ENCODE measurements at places on chromosomes 2 and 18.

GRCh38 chr2:479031-479430, 191.1 kb upstream of the ALKAL2 start:
- no peak for DNase-seq

GRCh38 chr18:2967820-2968219, 45.1 kb downstream of the LPIN2 start:
- DNase-seq = no peak

- no peak for DNase-seq
These were observed 247.9 kb downstream of the CLIP4 start for GRCh38 chr2:29363111-29363510.

- DNase-seq = no peak
These were observed 37.8 kb downstream of the ARHGEF4 start for GRCh38 chr2:130874512-130874911.

DNA sequence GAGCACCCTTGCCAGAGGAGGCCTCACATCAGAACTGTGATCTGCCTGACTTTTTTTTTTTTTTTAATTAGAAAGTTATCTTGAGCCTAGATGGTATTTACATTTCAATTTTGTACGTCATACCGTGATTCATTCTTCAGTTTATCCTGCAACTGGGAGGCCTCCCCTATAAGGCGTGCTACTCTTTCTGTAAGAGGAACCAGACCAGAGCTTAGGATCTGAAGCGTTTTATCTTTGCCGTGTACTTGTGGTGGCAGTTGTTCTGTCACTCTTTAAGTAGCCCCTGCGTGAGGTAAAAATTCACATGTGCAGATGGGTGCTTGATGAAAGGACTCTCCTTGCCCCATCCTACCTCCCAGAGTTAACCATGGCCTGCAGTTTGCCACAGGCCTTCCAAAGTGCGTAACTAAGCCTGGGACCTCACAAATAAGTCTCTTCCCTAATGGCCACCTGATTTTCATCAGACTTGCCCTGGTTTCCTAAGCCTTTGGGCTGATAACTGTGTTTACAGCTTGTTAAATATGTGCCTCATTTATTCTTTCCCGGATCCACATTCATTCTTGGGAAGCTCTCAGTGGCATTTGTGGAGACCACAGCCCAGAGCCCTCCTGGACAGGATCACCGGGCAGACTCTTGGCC, 96.0 kb downstream of the MTCL1 start:
- no peak for DNase-seq

DNA sequence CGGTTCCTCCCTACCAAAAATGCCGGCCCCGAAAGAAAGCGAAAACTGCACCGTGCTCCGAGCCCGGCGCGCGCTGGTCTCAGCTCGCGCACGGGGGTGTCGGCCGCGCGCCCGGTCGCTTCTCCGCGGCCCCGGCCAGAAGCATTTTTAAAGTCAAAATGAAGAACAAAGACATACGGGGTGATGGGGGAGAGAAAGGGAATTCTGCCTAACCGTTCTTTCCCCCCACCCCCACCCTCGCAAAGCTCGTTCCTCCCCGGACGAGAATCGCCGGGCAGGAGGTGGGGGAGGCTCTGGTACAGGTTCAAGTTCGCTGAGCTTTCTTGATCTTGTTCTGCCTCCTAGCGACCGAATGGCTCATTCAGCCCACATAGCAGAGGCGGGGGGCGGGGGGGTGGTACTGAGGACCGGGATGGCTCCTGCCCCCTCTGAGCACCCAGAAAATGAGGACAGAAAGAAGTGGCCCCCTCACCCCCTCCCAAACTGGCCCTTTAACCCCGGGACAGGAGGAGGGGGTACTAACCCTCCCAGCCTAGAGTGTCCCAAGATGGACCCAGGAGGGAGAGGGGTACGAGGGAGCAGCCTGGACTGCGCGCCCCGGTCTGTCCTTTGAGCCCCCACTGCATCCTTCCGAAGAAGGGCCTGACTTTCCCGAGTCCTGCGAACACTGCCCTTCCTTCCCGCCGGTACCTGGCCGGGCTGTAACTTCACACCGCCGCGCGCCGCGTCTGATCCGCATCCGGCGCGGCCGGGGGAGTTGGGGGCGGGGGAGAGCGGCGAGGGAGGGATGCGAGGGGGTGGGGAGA, 3.1 kb downstream of the BCL11A start:
- peak; percentile 80 for DNase-seq

GRCh38 chr2:104538077-104538476, 315.8 kb upstream of the POU3F3 start:
- no peak for DNase-seq

GRCh38 chr2:217064234-217065011, 204.6 kb upstream of the TNP1 start:
- DNase-seq = no peak

GRCh38 chr2:128646691-128647090, 328.0 kb upstream of the HS6ST1 start:
- no peak for DNase-seq

DNA sequence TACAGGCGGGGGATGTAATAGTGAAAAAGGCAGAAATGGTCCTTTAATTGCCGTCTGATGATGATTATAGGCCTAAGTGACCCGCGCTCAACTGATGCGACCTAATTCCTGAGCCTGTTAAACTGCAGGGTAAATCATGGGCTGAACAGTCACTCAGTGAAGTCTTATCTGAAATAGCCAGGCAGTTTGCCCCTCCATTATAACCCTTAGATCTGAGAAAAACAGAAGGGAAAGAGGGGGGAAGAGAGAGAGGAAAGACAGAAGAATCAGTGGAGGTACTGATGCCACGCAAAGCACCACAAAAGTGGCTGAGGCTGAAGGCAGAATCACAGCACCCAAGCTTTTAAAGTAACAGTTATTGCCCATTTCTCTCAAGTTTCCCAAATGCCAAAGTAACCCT, 73.1 kb upstream of the DNMT3A start:
- DNase-seq = no peak

DNA sequence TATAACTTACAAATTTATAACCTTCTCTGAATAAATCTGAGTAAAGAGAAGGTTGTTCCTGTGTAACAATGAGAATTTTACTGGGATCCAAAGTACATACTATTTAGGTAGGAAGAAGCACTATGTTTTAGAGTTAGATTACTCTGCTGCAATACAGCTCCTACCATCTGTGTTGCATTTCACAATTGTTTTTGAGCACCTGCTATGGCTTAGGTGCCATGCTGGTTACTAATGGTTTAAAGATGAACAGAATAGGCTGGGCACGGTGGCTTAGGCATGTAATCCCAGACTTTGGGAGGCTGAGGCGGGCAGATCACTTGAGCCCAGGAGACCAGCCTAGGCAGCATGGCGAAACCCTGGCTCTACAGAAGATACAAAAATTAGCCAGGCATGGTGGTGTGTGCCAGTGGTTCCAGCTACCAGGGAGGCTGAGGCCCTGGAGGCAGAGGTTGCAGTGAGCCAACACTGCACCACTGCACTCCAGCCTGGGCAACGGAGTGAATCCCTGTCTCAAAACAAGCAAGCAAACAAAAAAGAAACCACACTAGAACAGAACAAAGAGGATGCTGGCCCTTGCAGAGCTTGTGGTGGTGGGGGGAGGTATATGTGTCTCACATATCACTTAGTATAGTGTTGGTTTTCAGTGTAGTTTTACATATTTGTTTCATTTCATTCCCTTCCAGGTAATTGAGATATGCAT, 56.7 kb downstream of the SPTBN1 start:
- no peak for DNase-seq

DNA sequence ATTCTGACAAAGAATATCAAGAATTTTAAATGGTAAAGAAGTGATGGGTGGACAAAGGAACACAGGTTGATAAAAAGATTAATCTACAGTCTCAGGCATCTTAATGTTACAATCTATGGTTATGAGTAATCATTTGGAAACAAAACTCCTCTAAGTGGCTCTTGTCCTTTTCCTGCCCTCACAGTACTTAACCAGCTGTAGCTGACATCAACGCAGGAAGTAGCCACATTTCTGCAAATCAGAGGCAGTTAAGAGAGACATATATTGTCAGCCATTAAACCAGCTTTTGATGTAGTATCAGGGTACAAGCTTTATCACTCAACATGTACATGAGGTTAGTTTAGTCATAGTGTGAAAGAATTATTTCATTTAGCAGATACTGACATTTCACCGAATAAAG, 244.6 kb downstream of the NR4A2 start:
- DNase-seq = no peak

DNA sequence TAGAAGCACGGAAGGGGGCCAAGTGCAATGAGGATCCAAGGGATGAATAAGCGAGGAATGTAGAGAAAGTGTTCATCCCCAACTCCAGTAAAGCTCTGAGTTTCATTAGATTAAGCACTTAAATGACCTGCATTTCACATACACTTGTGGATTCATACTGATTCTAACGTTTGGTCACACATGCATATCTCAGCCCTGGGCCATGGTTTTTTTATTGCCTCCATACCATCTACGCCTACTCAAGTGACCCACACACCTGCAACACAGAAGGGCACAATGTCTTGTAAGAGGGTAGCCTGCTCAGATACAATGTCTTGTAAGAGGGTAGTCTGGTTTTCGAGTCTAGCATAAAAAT, 566 bp upstream of the MRPS5 start:
- DNase-seq = no peak

DNA sequence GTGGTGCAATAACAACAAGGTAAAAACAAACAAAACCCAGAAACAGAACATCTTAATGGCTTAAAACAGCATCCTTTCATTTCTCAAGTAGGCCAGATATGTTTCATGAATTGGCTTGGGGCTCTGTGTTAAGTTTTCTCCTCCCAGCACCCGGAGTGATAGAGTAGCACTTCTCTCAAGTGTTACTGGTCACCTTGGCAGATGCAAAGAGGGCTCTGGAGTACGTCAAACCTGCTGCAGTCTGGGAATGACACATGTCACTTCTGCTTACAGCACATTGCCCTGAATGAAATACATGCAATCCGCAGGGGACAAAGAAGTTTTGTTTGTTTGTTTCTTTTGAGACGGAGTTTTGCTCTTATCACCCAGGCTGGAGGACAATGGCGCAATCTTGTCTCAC, 639.3 kb downstream of the CNTNAP5 start:
- no peak for DNase-seq

DNA sequence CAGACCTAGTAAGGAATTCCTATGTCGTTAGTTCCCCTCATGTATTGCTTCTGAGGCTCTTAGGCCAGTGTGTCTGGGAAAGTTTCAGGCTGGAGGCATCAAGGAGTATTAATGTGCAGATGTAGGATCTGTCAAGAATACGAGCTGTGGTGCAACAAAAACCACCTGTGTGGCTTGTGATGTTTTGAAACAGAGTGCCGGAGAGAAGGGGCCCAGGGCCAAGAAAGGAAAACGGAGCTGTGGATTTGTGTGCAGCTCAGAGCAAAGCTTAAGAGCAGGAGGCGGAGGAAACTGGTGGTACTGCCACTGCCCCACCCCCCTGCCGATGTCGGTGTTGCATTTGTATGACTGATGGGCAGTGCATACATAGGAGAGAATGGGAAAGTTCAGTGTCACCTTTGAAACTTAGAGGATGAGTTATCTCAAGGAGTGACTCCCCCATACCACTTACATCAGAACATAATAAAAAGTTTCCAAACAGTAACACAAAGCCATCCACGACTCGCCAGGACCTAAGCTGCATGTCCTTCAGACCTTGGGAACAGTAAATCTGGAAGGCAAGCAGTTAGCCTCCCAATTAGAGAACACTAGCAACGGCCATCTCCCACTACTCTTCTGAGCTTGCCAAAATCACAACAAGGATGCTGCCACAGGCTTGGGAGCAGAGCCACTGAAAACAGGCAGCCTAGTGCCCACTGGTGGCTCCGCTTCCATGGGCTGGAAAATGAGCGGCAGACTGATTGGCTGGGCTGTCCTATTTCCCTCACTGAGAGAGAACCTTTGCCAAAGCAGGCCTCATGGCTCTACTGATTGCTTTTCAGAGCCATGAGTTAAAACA, 152.7 kb upstream of the NT5C1B start:
- DNase-seq = no peak

DNA sequence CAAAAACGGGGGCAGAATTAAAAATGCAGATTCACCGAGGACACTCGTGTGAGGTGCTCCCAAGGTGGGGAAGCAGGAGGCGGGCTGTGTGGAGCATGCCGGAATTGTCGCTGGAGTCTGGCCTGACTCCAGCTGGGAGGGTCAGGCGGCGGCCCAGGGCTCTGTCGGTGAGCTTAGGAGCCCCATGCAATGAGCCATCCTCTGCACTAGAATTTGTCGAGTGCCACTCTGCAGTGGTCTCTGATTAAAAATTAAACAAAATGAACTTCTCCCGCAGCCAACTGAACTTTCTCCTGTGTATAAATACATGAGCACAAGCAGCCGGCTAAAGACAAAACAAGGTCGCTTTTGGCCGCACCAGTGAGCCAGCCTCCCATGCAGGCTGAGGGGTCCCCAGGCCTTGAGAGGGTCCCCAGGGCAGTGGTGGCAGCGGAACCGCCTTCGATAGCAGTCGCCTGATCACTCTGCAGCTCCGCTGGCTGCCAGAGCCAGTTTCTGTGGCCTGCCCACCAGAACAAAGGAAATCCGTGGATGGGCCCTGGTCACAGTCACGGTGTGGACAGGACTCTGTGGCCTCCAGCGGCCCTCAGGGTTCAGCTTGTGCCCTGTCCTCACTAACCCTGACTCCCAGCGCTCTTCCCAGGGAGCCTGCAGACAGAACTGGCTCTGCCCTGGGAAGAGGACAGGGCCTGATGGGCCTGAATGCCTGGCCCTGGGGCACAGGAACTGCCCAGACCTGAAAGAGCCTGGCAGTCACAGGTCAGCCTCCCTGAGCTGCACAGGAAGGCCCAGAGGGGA, 201.3 kb downstream of the EIPR1 start:
- no peak for DNase-seq

DNA sequence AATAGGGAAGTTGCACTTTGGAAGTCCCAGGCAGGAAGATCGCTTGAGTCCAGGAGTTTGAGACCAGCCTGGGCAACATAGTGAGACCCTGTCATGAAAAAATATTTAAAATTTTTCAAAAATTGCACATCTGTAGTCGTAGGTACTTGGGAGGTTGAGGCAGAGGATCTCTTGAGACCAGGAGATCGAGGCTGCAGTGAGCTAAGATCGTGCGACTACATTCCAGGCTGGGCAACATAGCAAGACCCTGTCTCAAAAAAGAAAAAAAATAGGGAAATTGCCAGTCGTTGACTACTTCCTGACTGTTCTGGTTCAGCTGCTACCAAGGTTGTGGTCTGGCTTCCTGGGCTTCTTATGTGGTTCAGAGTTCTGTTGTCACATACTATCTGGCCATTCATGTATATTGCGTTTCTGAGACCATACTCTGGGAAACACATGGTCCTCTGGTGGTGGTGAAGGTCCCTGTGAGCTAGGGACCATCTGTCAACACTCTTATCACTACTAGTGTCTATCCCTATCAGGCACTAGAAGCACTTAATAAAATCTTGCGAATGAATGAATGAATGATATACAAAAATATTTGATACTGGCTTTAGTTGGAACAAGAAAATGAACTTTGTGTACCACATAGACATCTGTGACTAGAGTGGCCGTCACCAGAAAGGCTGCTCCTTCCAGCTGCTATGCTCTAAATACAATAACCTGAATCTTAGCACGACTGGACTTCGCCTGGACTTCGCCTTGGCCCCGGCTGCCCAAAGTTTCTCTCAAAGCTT, 861 bp upstream of the KLHL23 start:
- DNase-seq = peak; percentile 43

GRCh38 chr2:239294571-239295054, 106.2 kb downstream of the HDAC4 start:
- DNase-seq = no peak

GRCh38 chr18:49563701-49564517, 2.1 kb downstream of the LIPG start:
- no peak for DNase-seq

- no peak for DNase-seq
These were observed 490.2 kb upstream of the KLHL29 start for GRCh38 chr2:22894761-22895160.
